LoVo (cell line): ENCODE measurements at places on chromosomes 6 and 20.

DNA sequence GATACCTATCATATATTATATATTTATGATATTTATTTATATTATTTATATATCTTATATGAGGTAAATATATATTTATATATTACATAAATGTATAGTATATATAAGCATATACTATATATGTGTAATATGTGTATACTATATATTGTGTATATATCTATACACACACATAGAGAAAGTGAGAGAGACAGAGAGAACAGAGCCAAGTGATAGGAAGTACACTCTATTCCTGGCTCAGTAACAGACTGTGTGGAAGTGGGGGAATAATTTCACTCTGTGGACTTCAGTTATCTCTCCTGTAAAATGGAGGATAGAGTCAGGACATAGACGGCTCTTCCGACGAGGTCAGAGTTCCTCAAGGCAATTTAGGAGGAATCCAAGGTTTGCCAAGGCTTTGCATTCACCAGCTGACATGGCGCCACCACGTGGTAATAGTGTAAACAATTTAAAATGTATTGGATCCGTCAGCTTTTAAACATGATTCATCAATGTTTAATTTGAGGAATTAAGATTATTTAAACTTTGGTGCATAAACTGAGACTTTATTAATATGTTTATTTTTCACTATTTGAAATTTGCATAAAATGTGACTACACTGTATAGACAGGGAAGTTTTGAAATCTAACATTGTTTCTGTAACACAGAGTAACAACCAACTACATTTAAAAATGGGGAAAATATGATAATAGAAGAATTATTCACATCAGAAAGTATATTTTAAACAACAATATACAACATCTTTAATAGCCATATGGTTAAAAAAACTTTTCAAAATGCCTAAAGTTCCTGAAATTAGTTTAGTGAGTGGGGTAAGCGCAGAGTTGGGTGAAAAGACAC lies 75.4 kb upstream of the TMEM244 start:
- peak; percentile 65 for DNase-seq

DNA sequence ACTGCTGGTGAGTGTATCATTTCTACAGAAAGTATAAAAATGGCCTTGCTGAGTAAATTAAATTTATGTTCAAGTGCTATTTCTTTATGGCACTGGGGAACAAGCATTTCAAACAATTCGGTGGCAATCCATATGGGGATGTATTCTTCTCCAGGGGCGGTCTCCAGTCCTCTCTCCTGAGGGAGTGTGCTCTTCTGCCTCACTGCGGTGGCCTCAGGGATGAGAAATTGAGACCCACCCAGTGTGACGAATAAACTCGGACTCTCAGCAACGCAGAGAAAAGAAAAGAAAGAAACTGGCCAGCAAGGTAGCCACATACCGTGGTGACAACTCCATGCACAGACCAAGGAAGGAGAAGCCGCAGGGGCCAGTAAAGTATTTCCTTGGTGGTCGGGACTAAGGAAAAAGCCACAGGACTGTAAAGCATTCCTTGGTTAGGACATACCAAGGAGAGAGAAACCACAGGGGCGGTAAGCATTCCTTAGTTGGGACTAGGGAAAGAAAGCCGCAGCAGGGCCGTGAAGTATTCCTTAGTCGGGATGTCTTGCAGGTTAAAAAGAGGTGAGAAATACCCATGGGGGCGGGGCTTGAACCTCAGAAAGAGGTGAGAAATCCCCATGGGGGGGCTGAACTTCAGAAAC lies 13.6 kb upstream of the GOPC start:
- peak; percentile 39 for DNase-seq

DNA sequence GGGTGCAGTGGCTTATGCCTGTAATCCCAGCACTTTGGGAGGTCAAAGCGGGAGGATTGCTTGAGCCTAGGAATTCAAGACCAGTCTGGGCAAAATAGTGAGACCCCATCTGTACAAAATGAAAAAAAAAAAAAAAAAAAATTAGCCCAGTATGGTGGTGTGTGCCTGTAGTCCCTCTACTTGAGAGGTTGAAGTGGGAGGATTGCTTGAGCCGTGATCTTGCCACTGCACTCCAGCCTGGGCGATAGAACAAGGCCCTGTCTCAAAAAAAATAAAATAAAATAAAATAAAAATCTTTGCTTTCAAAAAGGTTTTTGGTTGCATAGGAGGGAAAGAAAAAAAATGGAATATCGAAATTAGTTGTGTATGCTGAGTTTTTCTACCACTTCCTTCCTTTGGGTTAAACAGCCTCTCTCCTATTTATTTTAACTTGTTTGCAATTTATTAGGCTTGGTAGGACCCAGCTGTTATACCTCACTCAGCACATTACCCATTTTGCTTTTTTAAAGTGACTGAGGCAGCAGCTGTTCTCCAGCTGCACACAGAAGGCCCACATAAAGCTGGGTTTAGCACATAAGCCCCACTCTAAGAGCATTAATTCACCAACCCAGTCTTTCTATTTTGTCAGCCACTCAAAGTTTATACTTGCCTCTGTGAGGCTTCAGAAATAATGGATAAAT lies 152.3 kb downstream of the ZFAND3 start:
- no peak for DNase-seq

- DNase-seq = no peak
Measured at GRCh38 chr6:20997143-20997769, 463.0 kb downstream of the CDKAL1 start.

DNA sequence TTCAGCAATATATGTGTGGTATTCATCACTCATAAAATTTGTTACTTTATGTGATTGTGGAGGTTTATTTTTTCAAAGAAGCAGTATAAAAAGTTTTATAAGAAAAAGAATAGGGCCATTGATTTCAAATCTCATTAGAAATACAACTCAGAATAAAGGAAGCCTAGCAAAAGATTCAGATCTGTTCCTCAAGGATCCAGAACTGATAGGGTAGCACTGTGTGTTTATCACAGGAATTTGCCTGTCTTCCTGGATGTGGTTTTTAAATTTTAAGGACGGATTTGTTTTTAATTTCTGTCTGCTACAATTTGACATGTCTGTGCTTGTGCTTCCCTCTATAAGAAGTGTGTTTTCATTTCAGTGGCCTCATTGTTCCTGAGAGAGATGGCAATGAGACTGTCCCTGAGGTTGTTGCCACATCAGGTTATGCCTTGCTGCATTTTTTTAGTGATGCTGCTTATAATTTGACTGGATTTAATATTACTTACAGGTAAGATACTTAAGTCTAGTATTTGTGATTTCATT lies 74.6 kb downstream of the ATRN start:
- DNase-seq = no peak
